Stimulated activated CD4-positive, alpha-beta T cell treated with anti-CD3 and anti-CD28 coated beads, Interleukin-2, amount 100 ng/mL, for 24 hours (primary cell): ENCODE measurements at places on chromosomes 16 and 17.

DNA sequence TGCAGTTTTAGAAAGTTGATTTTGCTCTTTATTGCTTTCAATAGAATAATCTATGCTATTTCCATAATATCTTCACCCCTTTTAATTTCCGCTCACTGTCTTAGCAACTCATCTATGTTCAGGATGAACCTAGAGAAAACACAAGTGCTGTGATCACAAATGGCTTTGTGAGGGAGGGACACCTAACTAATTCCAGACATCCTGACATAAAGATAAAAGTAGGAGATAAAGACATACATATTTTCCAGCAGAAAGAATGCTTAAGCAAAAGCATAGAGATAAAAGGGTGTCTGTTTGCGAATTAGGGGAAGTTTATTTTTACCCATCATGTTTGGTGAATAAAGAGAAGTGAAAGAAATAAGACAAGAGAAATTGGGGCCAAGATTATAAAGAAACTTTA, 254.2 kb downstream of the KCNJ2 start:
- no peak for DNase-seq

DNA sequence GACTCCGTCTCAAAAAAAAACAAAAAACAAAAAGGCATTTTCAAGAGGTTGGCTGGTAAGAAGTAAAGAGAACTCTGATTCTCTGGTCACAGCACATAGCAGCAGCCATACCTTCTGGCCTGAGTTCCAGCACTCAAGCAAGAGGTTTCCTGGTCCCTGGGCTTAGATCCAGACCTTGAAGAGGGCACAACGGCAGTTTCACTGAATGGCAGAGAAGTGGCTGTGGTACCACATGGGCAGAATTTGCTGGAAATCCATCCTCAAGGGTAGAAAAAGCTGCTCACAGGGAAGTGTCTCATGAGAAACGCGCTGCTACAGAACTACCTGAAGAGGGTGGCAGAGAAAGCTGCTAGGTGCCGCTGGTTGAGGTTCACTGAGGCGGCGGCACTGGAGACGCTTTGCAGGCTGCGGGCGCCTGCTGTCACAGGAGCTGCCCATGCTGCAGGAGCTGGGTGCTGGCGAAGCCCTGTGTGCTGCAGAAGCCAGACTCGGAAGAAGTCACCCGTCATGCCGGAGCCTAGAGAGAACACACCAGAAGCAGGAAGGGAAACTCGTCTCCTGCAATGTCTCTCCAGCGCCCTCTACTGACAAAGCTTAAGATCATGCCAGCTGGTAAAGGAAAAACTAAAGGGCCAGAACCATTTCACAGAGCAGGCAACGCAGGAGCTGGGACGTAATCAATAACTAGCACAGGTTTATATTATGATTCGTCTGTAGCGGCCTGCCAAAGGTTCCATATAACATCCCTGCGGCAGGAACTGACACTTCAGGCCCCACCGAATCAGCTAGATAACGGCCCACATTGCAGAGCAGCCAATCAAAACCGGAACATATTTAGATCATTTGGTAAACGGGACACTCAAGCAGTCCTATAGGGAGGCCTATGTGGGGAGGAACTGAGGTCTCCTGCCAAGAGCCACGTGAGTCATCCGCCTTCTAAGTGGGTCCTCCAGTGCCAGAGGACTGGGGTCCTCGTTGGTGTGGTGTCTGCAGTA, 5.4 kb upstream of the ZNF213 start:
- DNase-seq = peak; percentile 65

- DNase-seq = no peak
These were observed 448.4 kb upstream of the CDH11 start for GRCh38 chr16:65570261-65570660.

- no peak for DNase-seq
These were observed 22.1 kb downstream of the TMC7 start for GRCh38 chr16:19005561-19006445.

DNA sequence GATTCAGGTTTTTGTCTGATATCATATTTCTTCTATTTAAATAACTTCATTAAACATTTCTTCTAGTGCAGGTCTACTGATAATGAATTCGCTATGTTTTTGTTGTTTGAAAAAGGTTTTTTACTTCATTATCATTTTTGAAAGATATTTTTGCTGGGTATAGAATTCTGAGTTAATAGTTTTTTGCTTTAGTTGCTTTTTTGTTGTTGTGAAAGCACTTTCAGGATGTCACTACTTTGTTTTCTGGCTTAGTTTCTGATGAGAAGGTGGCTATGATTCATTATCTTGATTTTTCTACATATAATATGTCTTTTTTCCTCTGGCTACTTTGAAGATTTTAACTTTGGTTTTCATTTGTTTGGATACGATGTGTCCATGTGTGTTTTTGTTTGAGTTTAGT, 3.5 kb downstream of the ZFP1 start:
- no peak for DNase-seq

GRCh38 chr17:11538366-11538765, 59.9 kb upstream of the DNAH9 start:
- no peak for DNase-seq

GRCh38 chr17:1783834-1784611, 22.2 kb downstream of the SERPINF1 start:
- DNase-seq = no peak

- no peak for DNase-seq
These were observed 40.4 kb downstream of the NXPH3 start for GRCh38 chr17:49616086-49616485.

DNA sequence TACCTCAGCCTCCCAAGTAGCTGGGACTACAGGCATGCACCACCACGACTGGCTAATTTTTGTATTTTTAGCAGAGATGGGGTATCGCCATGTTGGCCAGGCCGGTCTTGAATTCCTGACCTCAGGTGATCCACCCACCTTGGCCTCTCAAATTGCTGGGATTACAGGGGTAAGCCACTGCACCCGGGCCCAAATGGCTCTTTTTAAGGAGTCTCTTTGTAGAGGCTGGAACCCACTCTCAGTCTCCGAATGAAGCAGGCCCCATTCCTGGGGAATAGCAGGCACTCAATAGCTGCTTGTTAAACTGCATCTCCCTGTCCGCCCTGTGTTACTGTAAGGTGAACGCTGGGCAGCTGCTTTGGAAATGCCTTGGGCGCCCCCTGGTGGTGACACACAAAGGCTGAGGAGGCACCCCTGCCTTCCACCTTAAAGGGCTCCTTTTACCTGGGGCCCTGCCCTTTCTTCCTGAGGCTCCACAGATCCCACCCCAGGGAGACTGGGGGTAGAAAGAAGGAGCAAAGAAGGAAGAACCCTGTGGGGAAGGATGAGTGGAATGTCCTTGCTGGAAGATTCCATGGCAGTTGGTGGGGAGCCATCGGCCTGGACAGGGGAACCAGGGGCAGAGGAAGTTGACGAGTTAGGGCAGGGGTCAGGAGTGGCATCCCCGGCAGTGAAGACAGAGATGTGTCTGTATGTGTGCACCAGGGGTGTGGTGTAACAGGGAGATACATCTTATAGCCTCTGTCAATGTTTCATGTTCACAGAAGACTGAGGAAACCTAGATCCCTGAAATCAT, 6.1 kb upstream of the SP2 start:
- peak; percentile 97 for DNase-seq

DNA sequence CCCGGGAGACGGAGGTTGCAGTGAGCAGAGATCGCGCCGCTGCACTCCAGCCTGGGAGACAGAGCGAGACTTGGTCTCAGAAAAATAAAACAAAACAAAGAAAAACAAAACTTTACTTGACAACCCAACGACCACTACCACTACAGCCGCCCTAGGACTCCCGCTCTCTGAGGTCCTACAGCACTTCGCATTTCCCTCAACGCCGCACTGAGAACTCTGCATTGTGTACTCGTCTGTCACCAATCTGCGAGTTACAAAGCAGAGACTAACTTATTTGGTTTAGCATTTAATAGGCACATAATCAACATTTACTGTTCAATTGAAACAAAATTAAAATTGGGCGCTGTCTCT, 479 bp upstream of the ZNF207 start:
- peak; percentile 17 for DNase-seq

DNA sequence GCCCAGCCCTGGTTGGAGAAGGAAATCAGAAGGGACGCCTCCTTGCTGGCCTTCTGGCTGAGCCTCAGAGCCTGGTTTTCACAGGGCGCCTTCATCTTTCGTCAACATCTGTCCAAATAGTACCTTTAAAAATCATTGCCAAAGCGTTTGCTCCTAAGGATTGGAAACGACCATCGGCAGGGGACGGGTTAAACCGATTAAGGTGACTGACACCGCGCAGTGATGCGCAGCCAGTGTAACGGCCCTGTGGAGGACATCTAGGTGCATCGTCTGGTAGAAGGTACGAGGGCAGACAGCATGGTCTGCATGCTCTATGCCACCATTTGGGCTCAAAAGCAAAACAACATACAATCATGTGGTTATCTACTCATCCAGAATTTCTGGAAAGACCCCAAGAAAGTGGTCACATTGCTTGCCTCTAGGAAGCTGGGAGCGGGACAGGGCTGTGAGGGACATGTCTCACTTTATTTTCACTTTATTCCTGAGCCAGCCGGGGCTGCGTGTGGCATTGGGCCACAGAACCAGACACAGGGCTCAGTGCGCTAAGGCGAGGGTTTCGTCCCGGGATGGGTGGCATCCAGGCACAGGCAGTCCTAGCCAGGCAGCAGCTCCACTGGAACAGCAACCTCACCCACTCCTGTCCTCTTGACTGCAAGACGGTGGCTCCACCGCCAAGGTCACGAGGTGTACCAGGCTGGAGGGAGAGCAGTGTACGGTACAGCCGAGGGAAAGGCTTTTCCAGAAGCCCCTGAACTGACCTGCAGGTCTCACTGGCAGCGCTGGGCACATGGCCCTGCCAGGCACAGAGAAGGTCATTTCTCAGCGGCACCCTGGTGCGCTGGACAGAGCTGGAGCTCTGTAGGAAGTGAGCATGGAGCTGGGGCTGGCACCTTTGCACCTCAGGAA, 40.9 kb upstream of the JPH3 start:
- DNase-seq = no peak

GRCh38 chr16:23991066-23991465, 155.3 kb downstream of the PRKCB start:
- no peak for DNase-seq

DNA sequence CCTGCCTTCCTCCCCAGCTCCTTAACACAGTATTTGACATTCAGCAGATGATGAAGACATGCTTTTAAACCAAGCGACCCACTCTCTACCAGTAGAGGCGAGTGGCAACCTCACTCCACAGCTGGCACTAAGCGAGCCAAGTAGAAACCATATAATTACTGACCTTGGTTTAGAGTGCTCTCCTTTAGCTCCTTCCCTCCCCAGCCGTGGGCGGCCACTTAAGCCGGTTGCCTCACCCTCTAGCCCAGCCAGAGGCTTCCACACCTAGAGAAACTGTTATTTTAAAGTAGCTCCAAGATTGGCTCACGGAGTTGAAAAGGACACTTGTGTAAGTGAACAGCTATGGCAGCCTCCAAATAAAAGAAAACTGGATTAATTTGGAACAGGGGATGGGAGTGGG, 109.1 kb upstream of the CRHR1 start:
- no peak for DNase-seq

- DNase-seq = no peak
These were observed 166.8 kb downstream of the MAP2K6 start for GRCh38 chr17:69581061-69581961.

DNA sequence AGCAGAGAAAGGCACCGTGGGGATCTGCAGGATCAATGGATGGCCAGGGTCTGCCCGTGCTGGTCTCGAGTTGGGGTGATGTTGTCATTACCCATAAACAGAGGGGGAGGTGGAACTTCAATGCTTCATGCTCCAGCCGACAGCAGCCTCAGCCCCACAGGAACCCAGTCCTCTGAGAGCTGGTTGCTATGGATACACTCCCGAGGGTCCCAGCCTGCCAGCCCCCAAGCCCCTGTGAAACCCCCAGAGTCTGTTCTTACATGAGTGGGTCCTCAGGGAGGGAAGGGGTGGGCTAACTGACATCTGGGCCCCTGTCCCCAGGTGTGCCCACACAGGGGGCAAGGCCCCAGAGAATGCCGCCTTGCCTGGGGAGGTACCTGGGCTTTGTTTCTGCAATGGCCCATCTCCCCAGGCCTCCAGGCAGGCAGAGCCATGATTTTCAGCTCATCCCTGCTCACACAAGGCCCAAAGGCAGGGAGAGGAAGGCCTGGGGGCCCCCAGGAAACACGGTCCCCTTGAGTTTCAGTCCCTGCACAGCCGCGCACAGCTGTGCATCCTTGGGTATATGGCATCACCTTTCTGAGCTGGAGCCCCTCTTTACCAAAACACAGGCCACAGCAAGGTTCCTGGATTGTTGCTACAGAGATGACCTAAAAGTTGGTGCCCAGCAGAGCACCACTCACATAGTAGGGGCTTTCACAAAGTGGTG, 223.7 kb downstream of the ZNF423 start:
- DNase-seq = no peak

DNA sequence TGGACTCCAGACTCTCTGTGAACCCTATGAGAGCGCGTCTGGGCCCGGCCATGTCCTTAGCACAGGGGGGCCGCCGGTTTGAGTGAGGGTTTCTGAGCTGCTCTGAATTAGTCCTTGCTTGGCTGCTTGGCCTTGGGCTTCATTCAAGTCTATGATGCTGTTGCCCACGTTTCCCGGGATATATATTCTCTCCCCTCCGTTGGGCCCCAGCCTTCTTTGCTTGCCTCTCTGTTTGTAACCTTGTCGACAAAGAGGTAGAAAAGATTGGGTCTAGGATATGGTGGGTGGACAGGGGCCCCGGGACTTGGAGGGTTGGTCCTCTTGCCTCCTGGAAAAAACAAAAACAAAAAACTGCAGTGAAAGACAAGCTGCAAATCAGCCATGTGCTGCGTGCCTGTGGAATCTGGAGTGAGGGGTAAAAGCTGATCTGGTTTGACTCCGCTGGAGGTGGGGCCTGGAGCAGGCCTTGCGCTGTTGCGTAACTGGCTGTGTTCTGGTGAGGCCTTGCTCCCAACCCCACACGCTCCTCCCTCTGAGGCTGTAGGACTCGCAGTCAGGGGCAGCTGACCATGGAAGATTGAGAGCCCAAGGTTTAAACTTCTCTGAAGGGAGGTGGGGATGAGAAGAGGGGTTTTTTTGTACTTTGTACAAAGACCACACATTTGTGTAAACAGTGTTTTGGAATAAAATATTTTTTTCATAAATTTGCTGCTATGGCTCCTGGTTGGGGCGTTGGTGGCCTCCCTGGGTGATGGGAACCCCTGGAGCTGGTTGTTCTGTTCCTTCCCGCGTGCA, 23.1 kb downstream of the STAT5A start:
- DNase-seq = no peak

- DNase-seq = no peak
These were observed 63.9 kb downstream of the BANP start for GRCh38 chr16:88014954-88015805.
